SJSA1 (cell line): ENCODE measurements at places on chromosomes 4 and X.
A peak's percentile ranks its signal among the peaks of the same experiment; 100 is the strongest.

DNA sequence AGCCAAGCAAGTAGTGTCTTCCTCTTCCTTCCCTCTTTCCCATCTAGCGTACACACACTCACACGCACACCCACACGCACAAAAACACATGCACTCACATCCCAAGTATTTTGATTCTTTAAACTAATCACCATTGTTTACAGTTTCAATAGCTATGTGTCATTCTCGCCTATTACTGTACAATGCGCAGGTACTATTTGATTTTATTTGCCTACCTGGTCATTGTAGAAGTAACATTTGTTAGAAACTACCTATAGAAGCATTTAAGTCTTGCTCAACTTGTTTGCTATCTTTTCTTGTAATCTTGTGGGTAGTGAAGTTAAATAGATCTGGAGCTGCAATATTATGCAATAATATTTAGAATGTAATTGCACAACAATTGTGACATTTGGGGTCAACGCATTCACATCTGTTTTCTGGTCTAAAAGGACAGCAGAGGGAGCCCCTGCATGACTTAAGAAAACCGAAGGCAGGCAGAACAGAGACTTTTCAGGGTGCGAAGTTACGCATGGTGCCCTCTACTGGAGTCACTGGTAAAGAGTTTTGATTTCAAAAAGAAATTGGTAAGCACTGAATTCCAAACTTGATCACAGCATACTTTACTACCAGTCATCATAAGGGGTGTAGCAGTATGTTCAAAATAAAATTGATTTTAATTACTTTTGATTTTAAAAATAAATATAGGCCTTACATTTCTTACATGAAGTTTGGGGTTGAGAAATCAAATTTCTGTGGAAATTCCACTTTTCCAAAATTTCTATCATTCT is 503.3 kb upstream of the FAM241A start:
- no peak overlapping the region for H3K4me3 ChIP-seq
- no peaks in the 10 kb centered on the region for H3K4me1 ChIP-seq
- H3K27ac ChIP-seq: no peak overlapping the region
- no peaks in the 10 kb centered on the region for H3K36me3 ChIP-seq
- peak; percentile 50 for DNase-seq

- no peak overlapping the region for H3K4me3 ChIP-seq
- no peaks in the 10 kb centered on the region for H3K27me3 ChIP-seq
- peak overlapping the region; percentile 73 for H3K27ac ChIP-seq
- DNase-seq: no peak
- no peaks in the 10 kb centered on the region for H3K36me3 ChIP-seq
Measured at GRCh38 chr4:8278009-8278395, 8.4 kb downstream of the HTRA3 start.

- no peak overlapping the region for H3K27ac ChIP-seq
- H3K36me3 ChIP-seq: no peaks in the 10 kb centered on the region
- H3K4me3 ChIP-seq: no peak overlapping the region
Measured at GRCh38 chrX:45619290-45619689, 418.6 kb upstream of the DIPK2B start.

GRCh38 chr4:164204434-164204833 is 549.5 kb upstream of the SMIM31 start:
- H3K36me3 ChIP-seq: no peaks in the 10 kb centered on the region
- peak overlapping the region; percentile 99 for H3K27ac ChIP-seq
- no peak overlapping the region for H3K4me3 ChIP-seq
- peak; percentile 57 for DNase-seq
- no peaks in the 10 kb centered on the region for H3K27me3 ChIP-seq

GRCh38 chrX:65576160-65576559 is 41.6 kb upstream of the LAS1L start:
- H3K27ac ChIP-seq: no peak overlapping the region
- H3K4me1 ChIP-seq: no peaks in the 10 kb centered on the region
- no peaks in the 10 kb centered on the region for H3K27me3 ChIP-seq
- no peak overlapping the region for H3K4me3 ChIP-seq

GRCh38 chr4:14862891-14863290 is 139.4 kb upstream of the CPEB2 start:
- no peak for DNase-seq
- H3K27ac ChIP-seq: no peak overlapping the region
- H3K36me3 ChIP-seq: no peaks in the 10 kb centered on the region
- no peak overlapping the region for H3K4me3 ChIP-seq
- no peaks in the 10 kb centered on the region for H3K4me1 ChIP-seq
- H3K27me3 ChIP-seq: no peaks in the 10 kb centered on the region

- H3K27me3 ChIP-seq: no peaks in the 10 kb centered on the region
- no peaks in the 10 kb centered on the region for H3K36me3 ChIP-seq
- H3K27ac ChIP-seq: no peak overlapping the region
- DNase-seq: no peak
- no peak overlapping the region for H3K4me3 ChIP-seq
- H3K4me1 ChIP-seq: no peaks in the 10 kb centered on the region
Measured at GRCh38 chrX:5644776-5645175, 583.9 kb downstream of the NLGN4X start.

- peak overlapping the region; percentile 58 for H3K4me3 ChIP-seq
- H3K4me1 ChIP-seq: peaks cover 36% of the 10 kb centered on the region
- H3K27ac ChIP-seq: no peak overlapping the region
- DNase-seq: no peak
Measured at GRCh38 chr4:87423317-87424098, 1.1 kb downstream of the NUDT9 start.

DNA sequence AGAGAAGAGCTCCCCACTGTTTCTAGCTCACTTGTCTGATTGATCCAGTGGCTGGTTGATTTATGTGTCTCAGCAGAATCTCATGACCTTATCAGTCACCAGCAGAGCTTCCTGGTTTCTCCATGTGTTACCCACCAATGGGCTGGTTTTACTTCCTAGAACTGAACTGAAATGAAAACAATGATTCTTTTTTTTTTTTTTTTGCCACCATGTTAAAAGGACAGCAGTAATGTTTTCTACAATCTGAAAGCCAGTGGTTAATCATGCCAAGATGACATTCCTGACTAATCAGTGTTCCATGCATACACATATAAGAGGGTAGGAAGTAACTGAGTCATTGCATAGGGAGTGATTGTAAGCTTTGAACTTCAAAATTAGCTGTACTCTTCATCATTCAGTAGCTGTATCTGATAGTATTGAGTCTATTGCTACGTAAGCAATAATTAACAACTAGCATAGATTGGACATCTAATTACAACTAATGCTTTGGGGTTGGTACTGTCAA is 67.7 kb downstream of the SLC4A4 start:
- no peak for DNase-seq
- no peak overlapping the region for H3K4me3 ChIP-seq
- H3K27me3 ChIP-seq: no peaks in the 10 kb centered on the region
- no peaks in the 10 kb centered on the region for H3K4me1 ChIP-seq
- no peaks in the 10 kb centered on the region for H3K36me3 ChIP-seq

GRCh38 chrX:13212191-13212651 is 107.6 kb downstream of the ATXN3L start:
- no peaks in the 10 kb centered on the region for H3K36me3 ChIP-seq
- DNase-seq: no peak
- H3K4me1 ChIP-seq: no peaks in the 10 kb centered on the region

GRCh38 chr4:86389664-86390063 is 29.8 kb upstream of the MAPK10 start:
- no peaks in the 10 kb centered on the region for H3K36me3 ChIP-seq
- no peaks in the 10 kb centered on the region for H3K4me1 ChIP-seq
- DNase-seq: no peak

DNA sequence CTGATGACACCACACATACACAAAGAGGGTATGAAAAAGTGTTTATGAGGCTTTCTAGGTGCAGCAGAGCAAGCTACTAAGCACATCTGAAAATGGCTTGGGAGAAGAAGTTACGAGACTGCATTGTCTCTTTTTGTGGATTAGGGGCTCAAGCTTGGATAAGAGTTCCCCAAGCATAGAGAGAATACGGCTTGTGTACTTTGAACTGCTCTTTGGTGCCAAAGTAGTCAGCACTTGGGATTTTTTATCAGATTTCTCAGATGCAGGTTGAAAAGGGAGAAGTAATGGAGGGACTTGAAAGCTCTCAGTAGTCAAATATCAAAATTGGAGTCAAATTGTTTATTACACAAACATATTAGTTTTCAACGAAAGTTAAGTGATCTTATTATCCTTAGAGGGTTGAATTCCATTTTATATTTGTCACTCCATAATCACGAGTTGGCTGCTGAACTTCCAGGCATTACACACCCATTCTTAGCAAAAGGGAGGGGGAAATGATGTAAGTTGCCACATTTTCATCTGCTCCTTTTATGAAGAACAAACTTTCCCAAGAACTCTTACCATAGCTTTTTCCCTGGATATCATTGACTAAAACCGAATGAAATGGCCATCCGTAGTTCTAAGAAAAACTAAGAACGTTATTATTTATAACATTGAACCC is 1904.9 kb downstream of the PCDH7 start:
- H3K36me3 ChIP-seq: no peaks in the 10 kb centered on the region
- H3K4me3 ChIP-seq: no peak overlapping the region
- H3K27ac ChIP-seq: no peak overlapping the region
- H3K4me1 ChIP-seq: no peaks in the 10 kb centered on the region
- no peaks in the 10 kb centered on the region for H3K27me3 ChIP-seq
- no peak for DNase-seq

DNA sequence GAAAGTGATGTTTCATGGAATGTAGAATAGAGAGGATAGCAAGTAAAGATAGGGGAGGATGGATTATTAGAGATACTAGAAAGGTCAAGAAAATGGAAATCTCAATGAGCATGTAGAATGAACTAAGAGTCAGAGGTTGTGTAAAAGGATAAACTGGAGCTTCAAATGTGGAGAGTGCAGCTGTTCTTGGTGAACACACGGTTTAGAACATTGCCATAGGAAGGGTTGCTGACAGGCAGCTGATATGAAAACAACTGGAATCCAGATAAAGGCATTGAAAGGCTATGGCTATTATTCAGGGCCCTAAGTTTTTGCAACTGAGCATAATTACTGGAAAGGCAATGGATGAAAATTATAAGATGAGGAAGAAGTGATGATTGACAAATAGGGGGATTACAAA is 239.6 kb upstream of the VEGFC start:
- no peak overlapping the region for H3K27ac ChIP-seq
- H3K27me3 ChIP-seq: no peaks in the 10 kb centered on the region
- no peak overlapping the region for H3K4me3 ChIP-seq
- no peaks in the 10 kb centered on the region for H3K36me3 ChIP-seq
- DNase-seq: no peak
- H3K4me1 ChIP-seq: no peaks in the 10 kb centered on the region

DNA sequence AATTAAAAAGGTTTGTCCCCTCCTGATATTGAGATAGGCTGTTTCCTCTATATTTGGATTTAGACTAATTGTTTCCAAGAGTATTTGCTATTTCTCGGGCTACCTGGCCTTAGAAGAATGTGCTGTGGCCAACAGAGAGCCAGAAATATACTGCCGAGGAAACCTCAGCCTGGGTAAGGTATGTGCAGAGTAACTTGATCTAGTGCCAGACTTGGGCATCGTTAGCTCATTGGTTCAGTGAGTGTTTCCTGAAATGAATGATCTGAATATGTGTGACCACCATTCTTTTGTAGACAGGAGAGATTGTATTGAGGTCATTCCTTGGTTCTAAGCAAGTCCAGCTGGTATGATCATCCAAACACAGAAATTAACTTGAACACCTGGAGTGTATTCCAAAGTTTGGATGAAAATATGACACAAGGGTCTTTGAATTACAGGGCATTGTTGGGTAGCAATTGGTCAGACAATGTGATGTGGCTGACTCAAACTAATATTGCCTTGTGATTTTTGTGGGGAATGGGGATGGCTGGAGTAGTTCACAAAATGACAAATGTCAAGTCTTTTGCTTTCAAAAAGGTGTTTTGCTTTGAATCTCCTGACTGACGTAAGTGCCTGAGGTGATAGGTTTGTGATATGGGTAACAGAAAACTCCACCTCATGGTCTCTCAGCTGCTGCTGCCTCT is 100.2 kb upstream of the CXCL13 start:
- H3K36me3 ChIP-seq: no peaks in the 10 kb centered on the region
- H3K27me3 ChIP-seq: no peaks in the 10 kb centered on the region
- DNase-seq: no peak
- no peak overlapping the region for H3K4me3 ChIP-seq
- H3K27ac ChIP-seq: no peak overlapping the region

GRCh38 chr4:1612278-1613098 is 71.6 kb downstream of the FAM53A start:
- no peaks in the 10 kb centered on the region for H3K4me1 ChIP-seq
- no peak for DNase-seq
- H3K27me3 ChIP-seq: no peaks in the 10 kb centered on the region
- H3K4me3 ChIP-seq: no peak overlapping the region

- no peaks in the 10 kb centered on the region for H3K27me3 ChIP-seq
- no peaks in the 10 kb centered on the region for H3K4me1 ChIP-seq
- no peaks in the 10 kb centered on the region for H3K36me3 ChIP-seq
- H3K27ac ChIP-seq: no peak overlapping the region
Measured at GRCh38 chrX:71102292-71102691, 4.2 kb downstream of the CXorf65 start.

DNA sequence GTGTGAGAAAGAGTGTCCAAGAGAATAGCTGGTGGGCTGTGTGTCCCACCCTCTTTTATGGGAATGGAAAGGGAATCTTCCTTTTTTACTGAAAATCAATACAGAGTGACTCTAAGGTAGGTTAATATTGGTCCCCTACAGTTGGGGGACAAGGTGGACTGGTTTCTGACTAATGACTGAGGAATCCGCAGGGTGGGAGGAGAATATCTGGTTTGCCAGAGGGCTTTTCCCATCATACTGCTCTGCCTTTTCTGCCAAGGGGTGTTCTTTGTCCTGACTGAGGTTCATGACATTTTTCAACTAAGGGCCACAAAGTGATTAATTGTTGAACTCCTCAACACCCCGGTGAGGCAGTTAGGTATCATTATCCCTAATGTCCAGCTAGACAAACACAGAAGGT is 261.6 kb downstream of the SPATA18 start:
- no peaks in the 10 kb centered on the region for H3K27me3 ChIP-seq
- H3K27ac ChIP-seq: no peak overlapping the region
- DNase-seq: no peak

- H3K36me3 ChIP-seq: no peaks in the 10 kb centered on the region
- H3K4me3 ChIP-seq: no peak overlapping the region
Measured at GRCh38 chr4:113574636-113575103, 186.9 kb downstream of the CAMK2D start.

DNA sequence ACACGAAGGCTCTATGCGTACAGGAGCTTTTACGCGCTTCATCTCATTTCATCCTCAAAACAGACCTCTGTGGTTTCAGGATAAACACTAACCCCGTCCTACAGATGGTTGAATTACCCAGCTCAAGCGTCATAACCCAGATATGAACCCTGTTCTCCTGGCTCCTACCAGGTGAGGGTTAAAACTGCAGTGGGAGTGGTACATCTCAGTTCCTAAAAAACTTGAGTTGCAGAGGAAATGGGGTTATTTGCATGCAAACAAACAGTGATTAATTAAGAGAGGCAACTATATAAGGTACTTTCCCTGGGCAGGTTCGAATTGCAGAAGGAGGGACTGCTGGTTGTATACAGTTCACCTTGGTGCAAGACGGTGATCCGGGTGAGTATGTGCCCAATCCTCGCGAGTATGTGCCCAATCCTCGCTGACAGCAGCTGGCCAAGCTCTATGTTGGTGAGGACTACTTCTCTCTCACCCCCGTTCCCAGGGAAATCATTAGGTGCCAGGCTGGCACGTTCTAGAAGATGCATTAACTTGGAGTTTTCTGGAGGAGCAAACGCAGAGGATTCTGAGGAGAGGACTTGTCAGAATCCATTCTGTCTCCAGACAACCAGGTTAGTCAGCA is 72.6 kb downstream of the FHDC1 start:
- H3K4me3 ChIP-seq: no peak overlapping the region
- no peaks in the 10 kb centered on the region for H3K36me3 ChIP-seq
- no peaks in the 10 kb centered on the region for H3K27me3 ChIP-seq
- no peak for DNase-seq

GRCh38 chr4:157667836-157668235 is 447.3 kb downstream of the GRIA2 start:
- no peaks in the 10 kb centered on the region for H3K36me3 ChIP-seq
- no peaks in the 10 kb centered on the region for H3K27me3 ChIP-seq
- no peak for DNase-seq
- no peaks in the 10 kb centered on the region; the same call in 1 of the 2 replicates for H3K4me1 ChIP-seq
- no peak overlapping the region for H3K27ac ChIP-seq
- H3K4me3 ChIP-seq: no peak overlapping the region
